Activated T-cell treated with anti-CD3 and anti-CD28 coated beads for 48 hours (primary cell): ENCODE measurements at places on chromosomes 6 and 20.

DNA sequence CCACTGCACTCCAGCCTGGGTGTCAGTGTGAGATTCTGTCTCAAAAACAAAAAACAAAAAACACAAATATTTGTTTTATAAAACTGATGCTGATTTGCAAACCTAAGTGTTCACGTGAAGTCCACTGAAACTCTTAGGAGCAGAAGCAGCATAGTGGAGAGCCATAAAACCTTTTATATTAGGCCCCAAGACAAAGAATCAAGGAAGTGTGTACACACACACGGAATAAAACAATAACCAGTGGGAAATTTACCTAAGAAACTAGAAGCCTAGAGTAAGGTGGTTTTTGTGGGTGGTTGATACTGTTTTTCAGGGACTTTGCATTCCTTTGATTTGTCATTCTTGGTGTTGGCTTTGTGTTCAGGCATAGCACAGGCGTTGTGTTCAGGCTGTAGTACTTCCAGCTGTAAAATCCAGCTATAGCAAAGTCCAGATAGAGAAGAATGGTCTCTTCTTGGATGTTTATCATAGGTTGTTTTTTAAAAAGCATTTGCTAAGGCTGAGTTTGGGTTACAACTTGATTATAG lies 61.3 kb downstream of the ATRN start:
- no peak for DNase-seq

DNA sequence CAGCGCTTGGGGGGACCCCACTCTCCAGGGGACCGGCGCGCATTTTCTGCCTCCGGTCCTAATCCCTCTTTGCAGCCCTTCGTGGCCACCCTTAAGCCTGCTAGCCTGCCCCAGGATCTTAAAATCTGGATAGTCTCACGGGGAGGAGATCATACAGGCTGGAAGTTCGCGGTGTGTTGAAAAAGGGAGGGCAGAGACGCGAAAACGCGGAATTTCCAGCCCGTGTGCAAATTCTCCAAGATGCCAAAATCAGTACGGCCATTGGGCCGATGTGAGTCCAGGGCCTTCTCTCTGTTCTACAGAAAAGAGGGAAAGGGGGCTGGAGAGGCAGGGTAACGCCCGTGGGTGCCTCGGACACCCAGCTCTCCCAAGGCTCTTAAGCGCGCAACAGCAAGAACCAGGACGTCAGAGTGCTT lies 9.4 kb downstream of the NR2E1 start:
- no peak for DNase-seq

GRCh38 chr6:137830511-137830911 lies 36.5 kb upstream of the TNFAIP3 start:
- DNase-seq, result no peak

GRCh38 chr6:134546962-134547645 lies 229.2 kb upstream of the SGK1 start:
- DNase-seq, result no peak

DNA sequence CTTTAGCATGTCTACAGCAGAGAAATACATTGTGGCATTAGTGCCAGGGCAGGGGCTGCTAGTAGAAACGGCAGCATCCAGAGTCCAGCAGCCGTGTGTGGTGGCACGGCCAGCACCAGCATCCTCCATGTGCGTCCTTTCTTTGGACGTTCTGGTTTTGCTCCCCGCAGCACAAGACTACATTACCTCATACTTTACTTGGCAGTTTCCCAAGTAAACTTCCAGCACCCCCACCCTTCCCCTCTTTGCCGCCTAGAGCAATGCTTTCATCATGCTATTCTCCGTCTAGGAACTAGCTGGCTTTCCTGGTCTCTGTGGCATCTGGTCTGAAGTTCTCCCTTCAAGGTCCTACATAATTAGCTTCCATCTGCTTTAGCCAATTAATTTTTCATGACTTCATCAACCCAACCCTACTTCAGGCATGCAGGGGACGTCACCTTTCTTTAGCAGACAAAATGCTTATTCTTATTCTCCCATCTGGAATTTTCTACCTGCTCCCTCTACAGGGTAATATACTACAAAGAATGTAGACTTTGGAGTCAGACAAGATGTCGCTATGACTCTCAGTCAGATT lies 67.6 kb downstream of the BLOC1S5 start:
- DNase-seq, result no peak

DNA sequence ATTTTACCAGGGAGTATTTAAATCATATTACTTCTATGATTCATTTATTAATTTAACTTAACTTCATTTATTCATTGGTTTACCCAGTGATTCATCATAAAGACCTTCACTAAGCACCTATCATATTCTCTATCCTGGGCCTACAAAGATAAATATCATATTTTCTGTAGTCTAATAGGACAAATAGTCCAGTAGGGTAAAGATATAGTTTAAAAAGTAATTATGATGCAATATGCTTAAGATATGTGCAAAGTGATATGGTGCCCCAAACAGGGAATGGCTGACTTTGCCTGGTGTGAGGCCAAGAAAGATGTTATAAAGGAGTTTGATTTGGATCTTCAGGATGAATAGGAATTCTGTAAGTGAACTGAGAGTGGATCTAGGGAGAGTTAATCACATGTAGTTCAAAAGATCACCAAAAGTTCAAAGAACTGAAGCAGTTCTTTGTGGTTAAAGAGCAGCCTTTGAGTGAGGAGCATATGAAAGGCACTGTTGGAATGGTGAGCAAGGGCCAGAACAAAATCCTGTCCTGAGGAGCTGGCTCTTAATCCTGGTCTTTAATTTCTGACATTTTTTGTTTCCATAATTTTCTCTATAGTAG lies 45.5 kb downstream of the MLIP start:
- no peak for DNase-seq

- DNase-seq, result no peak
These were observed 84.0 kb downstream of the PTPN1 start for GRCh38 chr20:50594231-50594590.

DNA sequence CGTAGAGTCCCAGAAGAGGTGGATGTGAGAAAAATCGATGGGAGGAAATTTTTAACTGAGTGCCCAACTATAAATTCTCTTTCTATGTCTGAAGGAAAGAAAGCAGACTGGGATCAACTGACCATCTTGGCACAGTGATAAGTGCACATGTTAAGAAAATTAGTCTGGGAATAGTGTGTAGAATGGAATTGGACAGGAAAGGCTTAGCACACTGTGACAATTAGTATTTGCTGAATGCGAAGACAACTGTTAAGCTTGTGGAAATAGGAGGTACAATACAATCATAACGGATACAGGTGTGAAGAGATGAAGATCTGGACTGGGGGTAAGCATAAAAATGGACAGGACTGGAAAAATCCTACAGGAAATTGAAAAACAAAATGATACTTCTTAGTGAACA lies 114.3 kb downstream of the FAM50B start:
- DNase-seq, result no peak

DNA sequence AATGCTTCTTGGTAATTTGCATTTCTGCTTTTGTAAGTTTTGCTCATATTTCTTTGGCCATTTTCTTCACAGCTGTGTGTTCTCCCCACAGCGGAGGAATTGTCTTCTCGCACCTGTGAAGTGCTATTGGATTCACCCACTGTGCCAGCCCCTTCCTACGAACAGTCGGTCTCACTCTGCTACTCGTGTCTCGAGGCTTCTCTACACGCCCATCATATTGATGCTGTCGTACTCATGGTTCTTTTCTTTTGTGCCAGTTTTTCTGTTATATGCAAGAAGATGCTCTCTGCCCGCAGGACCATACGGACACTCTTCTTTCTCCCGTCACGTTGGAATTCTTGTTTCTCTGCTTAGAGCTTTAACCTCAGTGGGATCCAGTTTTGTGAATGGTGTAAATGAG lies 200.3 kb downstream of the DLL1 start:
- DNase-seq, result no peak

DNA sequence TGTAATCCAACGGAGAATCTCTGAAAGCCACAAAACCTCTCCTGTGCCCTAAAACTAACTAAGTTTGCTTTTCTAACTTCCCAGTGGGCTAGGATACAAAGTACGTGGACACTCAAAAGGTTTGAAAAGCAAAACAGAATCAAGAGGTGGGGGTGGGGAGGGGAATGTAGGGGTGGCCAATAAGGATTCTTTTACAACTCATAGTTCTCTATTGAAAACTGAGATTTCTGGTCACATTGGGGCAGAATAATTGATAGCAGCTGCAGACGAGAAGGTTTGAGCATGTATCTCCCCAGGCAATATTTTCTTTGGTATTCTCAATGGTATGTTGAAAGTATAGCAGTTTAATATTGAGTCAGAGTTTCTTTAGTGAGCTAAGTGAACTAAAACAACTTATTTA lies 376.7 kb upstream of the CITED2 start:
- DNase-seq, result no peak

- DNase-seq, result no peak
These were observed 200.1 kb downstream of the HIVEP2 start for GRCh38 chr6:142744836-142745235.

DNA sequence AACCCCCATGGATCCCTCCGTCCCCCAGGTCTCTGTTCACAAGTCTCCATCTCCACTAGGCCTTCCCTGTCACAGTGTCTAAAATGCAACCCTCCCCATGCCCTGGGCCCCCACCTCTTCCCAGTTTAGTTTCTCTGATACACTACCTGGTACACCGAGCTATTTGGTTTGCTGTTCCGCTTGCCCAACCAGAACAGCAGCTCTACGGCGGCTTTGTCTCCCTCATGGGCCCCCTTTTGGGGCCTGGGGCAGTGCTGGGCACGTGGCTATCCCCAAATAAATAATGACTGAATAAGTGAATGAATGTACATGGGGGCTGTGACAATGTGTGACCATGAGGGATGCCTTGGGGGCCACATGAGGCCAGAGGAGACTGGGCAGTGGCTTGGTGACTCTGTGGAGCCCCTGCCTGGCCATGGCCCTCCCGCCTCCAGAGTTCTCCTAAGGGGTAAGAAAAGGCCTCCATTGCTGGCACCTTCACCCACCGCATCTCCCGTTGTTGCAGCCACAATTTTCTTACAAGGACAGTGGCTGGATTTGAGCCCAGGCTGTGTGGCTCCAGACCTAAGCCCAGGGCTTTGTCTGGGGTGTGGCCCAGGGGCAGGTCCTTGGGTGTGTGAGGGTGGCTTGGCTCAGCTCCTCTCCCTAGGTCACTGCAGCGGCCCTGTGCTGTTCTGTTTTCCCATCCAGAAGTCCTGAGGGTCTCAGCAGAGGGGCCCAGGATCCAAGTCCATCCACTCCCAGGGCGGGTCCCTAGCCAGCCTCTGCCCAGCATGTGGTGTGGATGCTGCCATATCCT lies 408.5 kb upstream of the SULF2 start:
- DNase-seq, result no peak

GRCh38 chr6:73349311-73349710 lies 4.8 kb downstream of the DPPA5 start:
- no peak for DNase-seq

- no peak for DNase-seq
These were observed 5.6 kb downstream of the AGPAT1 start for GRCh38 chr6:32170294-32170693.

DNA sequence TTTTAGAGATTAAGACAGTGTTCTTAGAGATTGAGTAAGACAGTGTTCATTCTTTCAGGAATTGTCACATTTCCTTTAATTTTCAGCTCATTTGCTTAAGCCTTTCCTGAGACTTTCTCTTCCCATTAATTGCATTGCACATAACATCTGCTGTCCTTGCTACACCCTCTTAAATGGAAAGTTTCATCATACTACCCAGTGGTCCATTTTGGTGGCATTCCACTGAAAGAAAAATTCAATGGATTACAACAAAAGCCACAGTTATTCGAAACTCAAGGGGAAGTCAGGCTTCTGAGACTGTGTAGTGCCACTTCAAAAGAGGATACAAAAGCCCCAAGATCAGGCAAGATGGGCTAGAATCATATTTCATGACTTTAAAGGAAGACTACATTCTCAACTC lies 64.0 kb downstream of the RSPO3 start:
- no peak for DNase-seq
